Activated CD8-positive, alpha-beta memory T cell treated with anti-CD3 and anti-CD28 coated beads for 1 hour (primary cell): ENCODE measurements at places on chromosomes 12 and 14.

DNA sequence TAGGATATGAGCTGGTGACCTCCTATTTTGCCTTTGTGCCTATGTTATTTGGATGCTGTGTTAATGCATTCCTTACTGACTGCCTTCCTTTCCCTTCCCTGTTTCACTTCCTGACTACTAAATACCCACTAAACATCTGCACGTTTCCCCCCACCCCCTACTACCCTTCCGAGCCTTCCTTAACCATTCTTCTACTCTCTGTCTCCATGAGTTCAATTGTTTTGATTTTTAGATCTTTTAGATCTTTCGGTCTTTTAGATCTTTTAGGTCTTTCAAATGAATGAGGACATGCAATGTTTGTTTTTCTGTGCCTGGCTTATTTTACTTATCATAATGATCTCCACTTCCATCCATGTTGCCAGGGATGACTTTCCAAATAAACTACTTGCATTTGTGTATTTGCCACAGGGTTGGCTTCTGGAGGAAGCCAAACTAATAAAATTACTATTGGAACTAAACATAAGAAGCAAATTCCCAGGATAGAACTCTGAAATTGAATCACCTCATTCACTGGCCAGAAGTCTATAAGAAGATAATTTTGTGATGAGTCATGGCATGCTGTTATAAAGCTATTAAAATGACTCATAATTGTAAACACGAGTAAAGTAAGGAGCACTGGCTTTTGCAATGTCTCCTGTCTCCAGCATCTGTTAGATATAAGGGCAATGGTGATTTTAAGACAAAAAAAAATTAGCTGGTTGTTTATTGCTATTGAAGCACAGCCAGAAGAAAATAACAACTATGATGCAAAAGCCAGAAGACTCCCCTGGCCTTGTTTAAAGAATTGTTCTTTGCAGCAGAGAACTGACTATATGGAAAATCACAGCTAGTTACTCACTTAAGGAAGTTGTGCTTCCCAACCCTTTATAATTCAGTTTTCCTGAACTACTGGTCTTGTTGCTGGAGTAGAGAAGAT lies 586.3 kb downstream of the LRFN5 start:
- DNase-seq: no peak

DNA sequence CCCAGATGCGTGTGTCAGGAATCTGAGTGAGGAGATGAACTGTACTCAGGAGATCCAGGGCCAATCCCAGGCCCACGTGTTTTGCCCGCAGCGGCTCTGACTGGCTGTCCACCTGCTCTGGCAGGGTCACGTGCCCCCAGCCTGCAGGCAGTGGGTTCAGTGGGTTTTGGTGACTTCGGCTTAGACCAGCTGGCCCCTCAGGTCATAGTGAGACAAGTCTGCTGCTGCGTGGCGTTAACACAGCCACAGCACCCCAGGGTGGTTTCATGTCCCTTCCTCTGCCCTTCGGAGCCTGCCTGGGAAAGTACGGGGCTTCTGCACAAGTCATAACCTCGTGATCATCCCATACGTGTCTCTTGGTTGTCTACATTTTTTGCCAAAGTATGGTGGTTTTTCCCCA lies 2.6 kb downstream of the FBRSL1 start:
- DNase-seq: no peak

DNA sequence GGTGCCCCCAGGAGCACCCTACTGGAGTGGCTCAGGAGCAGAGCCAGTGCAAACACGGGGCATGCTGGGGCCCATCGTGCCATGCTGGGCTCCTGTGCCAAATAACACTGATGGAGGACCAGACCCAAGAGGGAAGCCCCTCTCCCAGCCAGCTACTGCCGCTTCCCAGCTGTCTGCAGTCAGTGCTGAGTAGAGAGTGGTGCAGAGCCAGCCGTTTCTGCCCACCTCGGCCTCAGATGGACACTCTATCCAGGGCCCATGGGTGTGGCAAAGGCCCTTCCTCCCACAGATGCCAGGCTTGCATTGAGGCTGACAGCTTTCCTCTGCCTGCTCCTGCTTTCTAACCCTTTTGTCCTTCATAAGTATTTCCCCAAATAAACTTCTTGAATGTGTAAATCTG lies 13.2 kb downstream of the CLBA1 start:
- no peak for DNase-seq

- DNase-seq: no peak
Observed at GRCh38 chr12:34342048-34342447, 319.8 kb downstream of the ALG10 start.

DNA sequence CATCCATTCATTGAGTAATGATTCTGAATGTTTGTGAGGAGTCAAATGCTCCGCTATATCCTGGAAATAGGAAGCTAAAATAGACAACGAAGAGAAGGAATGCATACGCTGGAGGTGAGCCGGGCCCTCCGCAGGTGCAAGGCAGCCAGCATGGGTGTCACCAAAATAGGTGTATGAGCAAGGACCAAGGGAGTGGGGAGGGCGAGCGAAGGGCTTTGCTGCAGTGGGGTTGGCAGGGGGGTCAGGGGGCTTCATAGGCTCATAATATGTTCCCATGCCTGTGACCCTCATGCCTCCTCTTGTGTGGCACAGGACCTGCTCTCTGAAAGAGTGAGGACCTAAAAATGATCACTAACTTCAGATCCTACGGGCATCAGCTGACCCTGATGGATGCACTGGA lies 73.0 kb downstream of the PRMT8 start:
- DNase-seq: no peak

- no peak for DNase-seq
Observed at GRCh38 chr12:22538311-22538710, 6.0 kb downstream of the C2CD5 start.

DNA sequence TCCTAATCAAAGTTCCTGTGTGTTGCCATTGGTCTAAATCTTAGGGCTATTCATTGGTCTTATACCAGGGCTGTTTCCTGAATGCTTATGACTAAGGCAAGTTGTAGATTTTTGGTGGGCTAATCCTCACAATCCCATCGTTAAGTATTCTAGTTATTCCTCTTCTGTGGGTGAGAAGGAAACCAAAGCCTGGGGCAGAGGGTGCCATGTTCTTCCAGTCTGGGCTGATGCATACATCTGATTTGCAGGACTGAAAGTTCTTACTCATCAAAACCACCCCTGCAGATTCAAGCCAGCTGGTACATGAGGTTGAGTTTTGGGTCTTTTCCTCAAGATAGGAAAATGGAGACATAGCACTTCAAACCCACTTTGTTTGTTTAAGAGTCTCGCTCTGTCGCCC lies 25.7 kb downstream of the PPP1CC start:
- DNase-seq: no peak

- no peak for DNase-seq
Observed at GRCh38 chr12:122309564-122310121, 43.3 kb upstream of the VPS33A start.

DNA sequence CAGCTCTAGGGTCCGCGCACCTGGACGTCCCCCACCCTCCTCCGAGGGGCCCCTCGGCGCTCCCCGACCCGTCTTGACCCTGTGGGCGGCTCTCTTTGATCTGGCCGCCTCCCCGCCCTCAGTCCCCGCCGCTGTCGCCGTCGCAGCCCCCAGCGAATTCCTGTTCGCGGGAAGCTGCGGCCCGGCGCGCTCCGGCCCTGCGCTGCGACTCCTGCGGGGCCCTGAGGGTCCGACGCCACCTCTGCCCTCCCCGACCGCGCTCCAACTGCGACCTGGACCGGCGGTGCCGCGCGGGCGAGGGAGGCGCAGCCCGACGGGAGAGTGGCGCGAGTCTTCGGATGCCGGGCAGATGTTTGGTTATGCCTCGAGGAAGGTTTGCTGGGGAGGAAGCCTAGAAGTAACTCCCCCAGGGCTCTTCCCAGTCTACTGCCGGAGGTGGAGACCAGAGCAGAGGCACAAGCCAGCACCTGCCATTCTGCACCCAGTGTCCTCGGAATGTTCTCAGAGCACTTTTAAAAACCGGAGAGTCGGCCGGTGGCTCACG lies 440 bp upstream of the ISM2 start:
- no peak for DNase-seq

DNA sequence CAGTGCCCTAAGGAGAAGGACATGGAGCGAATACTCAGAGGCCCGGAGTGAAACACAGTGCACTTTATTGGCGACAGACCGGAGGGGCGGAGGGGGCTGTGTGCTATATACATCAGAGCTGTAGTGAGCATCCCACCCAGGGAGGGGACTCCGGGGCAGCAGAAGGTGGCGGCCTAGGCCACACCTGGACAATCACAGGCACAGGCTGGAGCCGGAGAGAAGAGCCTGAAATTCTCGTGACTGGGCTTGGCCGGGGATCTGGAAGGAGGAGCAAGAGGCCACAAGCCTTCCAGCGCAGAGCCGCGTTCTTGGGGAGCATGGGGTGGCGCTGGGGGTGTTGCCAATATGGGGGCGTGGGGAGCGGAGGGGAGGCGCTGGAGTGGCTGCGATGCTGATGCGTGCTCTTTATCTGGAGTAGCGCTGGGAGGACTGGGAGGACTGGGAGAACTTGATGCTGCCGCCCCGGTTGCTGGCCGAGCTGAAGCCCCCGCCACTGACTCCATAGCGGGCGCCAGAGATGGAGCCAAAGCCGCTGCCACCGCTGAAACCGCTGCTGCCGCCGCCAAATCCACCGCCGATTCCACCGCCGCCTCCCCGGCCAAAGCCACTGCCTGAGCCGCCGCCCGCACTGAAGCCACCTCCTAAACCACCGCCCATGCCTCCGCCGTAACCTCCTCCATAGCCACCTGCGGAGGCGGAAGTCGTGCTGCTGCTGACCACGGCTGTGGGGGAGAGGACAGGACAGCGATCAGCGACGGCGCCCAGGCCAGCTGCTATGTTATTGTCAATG lies 6.1 kb downstream of the KRT3 start:
- no peak for DNase-seq

- no peak for DNase-seq
Observed at GRCh38 chr12:95643256-95643655, 92.0 kb upstream of the USP44 start.

GRCh38 chr14:43898687-43899086 lies 608.4 kb downstream of the FSCB start:
- DNase-seq: no peak

DNA sequence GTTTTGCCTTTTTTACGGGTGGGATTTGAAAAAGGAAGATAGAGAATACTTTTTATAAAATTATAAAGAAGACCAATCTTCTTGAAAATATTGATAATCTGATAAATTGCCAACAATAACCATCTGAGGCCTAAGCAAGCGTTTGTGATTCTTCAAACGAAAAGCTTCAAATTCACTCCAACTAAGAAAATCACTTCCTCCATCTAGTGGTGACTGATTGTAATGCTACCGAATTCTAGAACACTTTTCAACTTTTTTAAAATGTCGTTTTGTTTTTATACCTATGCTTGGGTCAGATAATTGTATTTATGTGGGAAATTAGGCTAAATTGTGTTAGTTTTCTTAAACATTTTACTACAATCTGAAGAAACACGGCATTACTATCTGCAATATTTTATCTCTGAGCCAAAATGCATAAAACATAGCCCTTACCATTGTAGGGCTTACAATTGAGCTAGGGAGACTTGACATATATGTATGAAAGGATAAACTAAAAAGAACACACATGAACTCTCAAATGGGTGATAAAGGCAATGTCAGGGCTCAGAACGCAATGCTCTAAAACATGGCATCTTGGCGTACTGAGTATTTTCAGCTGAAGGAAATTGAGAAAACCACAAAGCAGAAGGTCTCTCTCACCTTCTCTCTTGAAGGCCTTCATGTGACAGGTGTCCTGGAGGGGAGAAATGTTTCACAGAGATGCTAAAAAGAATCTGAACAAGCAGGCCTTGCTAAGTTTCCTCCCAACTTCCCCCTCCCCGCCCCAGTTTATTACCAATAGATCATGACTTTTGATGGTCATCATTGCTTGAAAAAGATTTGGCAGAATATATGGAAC lies 36.8 kb upstream of the G2E3 start:
- DNase-seq: no peak

DNA sequence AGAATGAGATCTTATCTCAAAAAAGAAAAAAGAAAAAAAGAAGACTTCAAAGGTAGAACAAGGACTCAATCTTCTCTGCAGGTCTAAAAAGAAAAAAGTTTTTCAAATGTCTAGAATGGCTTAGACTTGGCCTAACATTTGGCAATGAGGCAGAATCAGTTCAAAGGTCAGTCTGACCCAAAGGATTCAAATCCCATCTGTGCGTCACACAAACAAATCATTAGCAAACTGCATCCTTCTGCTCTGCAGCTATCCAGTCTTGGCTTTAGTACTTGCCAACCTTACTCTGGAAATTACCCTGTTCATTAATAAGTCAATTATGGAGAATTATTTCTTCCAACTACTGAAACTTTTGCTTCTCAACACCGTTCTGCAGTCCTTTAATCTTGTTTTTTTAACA lies 3.1 kb downstream of the YAF2 start:
- no peak for DNase-seq

DNA sequence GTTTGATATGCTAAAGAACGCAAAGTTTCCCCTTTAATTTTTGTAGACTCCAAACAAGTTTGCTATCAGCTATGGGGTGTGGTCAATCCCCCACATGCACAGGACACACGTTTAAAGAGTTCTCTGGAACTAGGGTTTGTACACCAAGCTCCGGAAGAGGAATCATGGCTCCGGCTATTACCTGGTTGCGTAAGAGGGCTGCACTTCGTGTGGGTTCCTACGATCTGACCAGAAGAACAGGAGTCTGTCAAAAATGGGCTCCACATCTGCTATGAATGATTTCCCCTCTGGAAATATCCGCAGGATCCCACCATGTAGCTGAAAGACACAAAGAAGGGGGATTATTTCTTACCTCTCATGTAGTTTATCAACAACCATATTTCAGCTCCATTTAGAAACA lies 22.0 kb downstream of the EGLN3 start:
- DNase-seq: no peak

DNA sequence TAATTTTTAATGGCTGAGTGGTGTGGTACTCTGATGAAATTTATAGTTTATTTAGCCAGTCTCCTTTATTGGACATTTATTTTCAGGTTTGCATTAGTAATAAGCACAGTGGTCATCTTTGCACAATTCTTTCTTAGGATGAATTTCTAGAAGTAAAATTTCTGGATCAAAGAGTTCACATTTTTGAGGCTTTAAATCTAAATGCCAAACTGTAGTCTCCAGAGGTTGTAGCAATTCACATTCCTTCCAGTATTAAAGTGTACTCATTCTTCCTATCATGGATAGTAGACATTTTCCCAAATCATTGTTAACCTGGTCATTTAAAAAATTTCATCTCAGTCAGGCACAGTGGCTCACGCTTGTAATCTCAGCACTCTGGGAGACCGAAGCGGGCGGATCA lies 24.8 kb downstream of the SLC39A9 start:
- DNase-seq: no peak

DNA sequence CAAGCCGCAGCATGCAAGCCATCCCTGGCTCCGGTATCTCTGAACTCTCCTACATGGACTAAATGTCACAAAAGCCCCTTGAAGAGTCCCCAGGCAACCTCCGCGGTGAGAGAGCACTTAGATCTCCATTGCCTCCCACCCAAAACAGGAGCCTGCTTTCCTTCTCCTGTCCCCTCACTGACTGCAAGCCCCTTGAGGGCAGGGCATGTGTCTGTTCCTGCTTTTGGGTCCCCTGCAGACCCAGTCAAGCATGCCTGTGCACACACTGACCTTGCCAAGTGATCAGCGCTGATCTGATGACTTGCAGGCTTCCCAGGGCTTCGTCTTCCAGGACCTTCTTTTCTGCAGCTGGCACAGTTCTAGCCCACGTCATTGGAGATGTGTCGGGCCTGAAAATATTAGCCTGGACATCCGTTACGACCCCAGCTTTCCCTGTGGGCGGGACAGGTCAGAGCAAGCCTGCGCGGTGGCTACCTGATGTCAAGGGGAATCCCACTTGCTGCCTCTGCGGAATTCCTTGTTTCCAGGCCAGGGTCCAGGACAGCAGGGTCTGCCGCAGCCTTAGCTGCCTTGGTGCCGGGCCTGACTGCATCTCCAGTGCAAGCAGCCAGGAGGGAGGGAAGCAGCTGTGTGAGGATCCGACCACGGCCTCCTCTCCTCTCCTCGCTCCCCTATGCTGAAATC lies 92.5 kb downstream of the FBXL14 start:
- DNase-seq: no peak
